ENCODE measurements at places on chromosomes 1 and 21.

- DNase-seq, result no peak
These were observed 80.9 kb downstream of the IER5 start for GRCh38 chr1:181169281-181169865.

DNA sequence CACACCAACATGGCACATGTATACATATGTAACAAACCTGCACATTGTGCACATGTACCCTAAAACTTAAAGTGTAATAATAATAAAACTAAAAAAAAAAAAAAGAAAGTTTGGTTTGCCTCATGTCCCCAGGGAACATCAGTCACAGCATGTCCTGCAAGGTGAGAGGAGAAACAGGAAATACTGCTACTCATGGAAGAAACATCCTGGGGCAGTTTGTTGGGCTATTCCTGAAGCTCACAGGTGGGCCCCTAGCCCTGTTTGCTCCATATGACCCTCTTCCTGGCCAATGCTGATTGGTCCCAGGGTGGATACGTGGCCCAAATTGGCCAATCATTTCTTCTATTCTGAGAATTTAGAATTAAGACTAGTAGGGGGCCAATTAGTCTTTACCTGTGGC is 103.4 kb upstream of the ADAR start:
- DNase-seq, result no peak

DNA sequence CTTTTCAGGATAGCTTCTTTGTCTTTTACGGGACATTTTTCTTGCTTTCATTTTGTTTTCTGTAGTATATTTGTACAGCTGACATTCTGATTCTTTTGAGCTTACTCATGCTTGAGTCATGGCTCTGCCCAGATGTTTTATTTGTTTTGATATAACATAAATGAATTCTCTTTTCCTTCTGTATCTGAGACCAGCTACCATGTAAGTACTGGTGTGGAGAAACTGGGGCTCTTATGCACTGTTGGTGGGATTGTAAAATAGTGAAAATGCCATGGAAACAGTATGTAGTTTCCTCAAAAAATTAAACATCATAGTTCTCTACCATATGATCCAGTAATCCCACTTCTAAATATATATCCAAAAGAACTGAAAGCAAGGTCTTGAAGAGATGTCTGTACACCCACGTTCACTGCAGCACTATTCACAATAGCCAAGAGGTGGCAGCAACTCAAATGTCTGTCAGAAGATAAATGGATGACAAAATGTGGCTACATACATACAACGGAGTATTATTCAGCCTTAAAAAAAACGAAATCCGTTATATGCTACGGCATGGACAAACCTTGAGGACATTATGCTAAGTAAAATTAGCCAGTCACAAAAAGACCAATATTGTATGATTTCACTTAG is 61.4 kb downstream of the EIF2B3 start:
- no peak for DNase-seq

GRCh38 chr21:39387461-39388037 is 38.7 kb upstream of the HMGN1 start:
- DNase-seq, result peak; percentile 86

DNA sequence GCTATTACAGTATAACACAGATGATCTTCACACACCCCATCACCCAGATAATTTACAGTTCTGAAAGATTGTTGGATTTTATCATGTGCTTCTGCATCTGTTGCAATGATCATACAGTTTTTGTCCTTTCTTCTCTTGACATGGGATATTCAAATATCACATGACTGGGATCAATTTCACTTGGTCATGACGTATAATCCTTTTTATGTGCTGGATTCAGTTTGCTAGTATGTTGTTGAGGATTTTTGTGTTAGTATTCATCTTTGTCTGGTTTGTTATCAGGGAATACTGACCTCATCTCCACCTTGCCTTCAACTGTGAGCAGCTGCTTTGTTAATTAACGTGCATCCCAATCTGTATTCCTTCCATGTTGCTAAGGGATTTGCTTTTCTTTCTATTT is 44.7 kb upstream of the DISC1 start:
- no peak for DNase-seq

DNA sequence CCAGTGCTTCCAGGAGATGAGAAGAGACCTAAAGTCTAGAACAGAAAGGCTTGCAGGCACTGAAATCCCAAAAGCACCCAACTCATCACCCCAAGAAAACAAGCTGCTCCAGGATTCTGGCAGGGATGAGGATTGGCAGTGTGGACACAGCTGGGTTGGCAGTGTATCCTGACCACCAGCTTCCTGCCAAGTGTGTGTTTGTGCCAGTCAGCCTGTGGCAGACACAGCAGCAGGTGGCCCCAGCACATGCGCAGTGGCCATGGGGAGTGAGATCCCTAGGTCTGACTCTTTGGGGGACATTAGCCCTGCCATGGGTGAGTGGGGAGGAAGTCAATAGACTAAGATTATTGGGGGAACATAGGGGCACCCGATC is 8.7 kb upstream of the SNAPIN start:
- no peak for DNase-seq

DNA sequence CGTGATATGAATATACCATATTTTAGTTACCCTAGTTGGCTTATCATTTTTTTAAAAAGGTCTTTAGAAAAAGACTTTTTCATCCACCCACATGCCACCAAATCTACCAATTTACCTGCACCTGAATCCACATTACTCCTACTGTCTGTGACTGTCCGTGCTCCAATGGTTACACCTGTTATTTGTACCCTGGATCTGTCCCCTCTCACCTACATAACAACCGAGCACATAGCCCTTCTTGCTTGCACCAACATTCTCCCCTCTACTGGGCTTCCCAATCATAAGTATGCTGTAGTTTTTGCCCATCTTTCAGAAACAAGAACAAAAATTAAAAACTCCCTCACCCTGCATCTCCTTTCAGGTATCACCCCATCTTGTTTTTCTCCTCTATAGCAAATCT is 17.6 kb downstream of the SOD1 start:
- no peak for DNase-seq

GRCh38 chr1:225608014-225608796 is 44.7 kb downstream of the ENAH start:
- no peak for DNase-seq

GRCh38 chr1:193767886-193768285 is 581.5 kb upstream of the B3GALT2 start:
- no peak for DNase-seq

GRCh38 chr1:157186281-157186992 is 48.2 kb upstream of the ETV3 start:
- DNase-seq, result no peak
